ENCODE measurements at places on chromosomes 11 and 22.

GRCh38 chr11:118328745-118329144 lies 13.8 kb downstream of the CD3D start:
- DNase-seq = no peak

DNA sequence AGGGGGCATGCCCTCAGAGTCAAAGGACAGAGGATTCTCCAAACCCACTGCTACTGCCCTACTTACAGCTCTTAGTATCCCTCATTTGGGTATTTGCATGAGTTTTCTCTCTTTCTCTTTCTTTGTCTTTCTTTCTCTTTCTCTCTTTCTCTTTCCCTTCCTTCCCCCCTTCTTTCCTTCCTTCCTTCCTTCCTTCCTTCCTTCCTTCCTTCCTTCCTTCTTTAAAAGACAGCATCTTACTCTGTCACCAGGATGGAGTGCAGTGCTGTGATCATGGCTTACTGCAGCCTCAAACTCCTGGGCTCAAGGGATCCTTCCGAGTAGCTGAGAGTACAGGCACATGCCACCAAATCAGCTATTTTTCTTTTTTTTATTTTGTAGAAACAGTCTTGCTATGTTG lies 14.0 kb upstream of the MMP7 start:
- no peak for DNase-seq

- no peak for DNase-seq
Measured at GRCh38 chr11:30585892-30586250, 282 bp downstream of the MPPED2 start.

DNA sequence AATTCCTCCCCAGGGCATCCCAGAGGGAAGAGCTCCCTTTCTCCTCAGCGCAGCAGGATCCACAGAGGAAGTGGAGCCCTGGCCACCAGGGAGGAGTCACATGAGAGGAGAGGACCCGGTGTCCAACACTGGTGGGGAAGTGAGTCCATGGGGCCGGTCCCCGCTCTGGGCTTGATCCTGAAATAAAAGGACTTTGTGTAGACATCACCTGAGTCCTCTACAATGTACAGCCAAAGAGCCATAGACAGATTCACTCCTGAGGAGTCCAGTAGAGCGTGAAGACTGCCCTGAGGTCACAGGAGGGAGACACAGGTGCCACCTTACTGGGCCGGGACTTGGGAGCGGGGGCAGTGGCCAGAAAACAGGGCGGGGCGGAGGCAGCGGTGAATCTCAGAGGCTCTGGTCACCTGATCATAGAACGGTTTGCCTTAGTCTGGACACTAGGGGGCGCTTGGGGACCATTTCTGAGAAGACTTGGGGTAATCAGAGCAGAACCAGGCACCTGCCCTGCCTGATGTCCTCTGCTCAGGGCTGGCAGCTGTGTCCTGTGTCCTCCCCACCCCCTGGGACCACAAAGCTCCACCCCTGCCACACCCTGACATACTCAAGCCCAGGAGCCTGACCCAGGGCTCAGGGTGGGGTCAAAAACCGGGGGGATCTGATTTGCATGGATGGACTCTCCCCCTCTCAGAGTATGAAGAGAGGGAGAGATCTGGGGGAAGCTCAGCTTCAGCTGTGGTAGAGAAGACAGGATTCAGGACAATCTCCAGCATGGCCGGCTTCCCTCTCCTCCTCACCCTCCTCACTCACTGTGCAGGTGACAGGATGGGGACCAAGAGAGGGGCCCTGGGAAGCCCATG lies 112.7 kb downstream of the VPREB1 start:
- DNase-seq = peak; percentile 87

DNA sequence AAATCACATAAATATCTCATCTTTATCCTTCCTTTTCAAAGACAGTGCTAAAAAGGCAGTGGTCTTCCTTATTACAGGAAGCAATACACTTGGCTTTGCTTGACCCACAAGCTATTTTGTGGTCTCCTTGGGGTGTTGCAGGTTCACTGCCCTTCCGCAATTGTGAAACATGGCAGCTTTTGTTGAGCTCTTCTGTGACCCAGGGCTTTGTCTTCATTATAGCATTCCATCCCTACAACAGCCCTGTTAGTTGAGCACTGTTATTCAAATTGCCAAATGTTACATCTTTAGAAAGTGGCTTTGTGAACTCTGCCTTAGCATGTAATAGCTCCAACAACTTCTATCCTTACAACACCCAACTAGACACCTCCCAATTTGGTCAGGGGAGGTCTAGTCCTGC lies 107.1 kb downstream of the OPCML start:
- no peak for DNase-seq

GRCh38 chr11:3340025-3340424 lies 38.9 kb downstream of the ZNF195 start:
- no peak for DNase-seq

GRCh38 chr11:107752949-107753822 lies 41.3 kb upstream of the SLN start:
- no peak for DNase-seq

DNA sequence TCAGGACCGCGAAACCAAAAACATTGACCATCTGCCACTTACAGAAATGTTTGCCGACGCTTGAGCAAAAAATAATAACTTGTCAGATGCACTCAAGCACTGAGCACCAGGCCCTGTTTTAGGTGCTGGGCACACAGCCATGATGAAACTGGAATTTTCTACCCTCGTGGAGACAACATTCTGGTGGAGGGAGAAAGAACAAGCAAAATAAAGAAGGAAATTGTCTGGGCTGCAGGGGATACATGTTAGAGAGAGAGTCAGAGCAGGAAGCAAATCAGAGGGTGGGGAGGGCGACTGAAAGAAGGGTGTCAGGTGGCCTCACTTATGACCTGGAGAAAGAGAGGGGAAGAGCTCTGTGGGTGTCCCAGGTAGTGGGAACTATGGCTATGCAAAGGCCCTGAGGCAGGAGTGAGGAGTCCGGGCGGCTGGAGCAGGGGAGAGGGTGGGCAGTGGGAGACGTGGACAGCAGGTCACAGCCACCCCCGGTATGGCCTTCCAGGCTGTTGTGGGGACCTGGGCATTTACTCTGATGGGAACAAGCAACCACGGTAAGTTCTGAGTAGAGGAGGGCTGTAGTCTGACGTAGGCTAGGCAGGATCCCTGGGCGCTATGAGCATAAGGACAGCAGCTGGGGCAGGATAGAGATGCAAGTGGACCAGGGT lies 78.8 kb downstream of the MYEOV start:
- DNase-seq = no peak

- DNase-seq = peak; percentile 63
Measured at GRCh38 chr11:132245403-132246385, 875.3 kb downstream of the NTM start.

DNA sequence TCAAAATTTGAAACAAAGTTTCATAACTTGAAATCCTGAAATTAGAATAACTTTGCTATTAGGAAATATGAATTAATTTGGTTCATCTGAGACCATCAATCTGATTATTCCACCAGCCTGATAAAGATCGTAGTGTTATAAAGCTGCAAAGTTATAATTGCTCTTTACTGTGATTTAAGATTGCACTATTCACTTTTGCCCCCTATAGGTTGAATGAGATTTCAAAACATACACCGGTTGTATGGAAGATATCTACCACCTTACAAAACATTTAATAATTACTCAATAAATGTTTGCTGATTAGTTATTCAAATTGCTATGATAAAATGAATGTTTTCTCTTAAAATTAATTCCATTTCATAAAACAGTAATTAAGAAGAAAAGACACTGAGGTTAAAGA lies 26.1 kb downstream of the APIP start:
- peak; percentile 51 for DNase-seq

DNA sequence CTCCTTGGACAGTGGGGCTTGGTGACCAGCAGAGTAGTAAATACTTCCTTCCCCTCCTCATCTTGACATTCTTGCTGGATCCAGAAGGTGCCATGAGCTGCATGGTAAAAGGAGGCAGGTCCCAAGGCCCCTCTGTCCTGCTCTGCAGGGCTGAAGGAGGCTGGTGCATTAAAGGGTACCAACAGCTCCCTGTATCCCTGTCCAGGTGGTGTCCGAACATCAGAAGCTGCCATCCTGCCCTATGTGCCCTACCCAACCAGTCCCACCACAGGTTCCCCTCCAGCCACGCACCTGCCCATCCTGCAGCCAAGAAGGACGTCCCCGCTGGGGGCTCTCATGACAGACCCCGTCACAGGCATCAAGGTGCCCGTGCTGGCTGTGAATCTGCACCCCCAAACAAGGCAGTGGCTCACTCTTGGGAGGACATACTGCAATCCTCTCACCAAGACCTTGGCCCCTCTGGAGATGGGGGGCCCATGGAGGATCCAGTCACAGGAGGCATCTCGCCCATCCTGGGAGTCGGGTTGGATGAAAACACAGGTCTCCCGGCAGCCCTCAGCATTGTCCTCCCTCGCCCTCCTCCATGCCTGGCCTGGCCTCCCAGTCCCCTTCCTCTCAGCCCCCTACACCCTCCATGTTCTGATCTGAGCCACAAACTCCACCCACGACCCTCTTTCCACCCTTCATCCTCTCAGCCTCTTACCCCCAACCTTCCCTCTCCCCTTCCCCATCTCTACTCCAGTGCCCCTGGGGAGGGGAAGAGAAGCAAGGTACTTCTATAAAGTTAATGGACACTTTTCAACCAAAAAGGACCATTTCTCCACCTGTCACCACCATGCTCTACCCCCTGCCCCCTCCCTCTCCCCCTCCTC lies 55.1 kb downstream of the BTG4 start:
- no peak for DNase-seq

GRCh38 chr11:83317757-83318690 lies 31.9 kb upstream of the CCDC90B start:
- no peak for DNase-seq

GRCh38 chr11:87259736-87260135 lies 222.0 kb downstream of the TMEM135 start:
- DNase-seq = peak; percentile 81

GRCh38 chr11:19092850-19093249 lies 24.1 kb upstream of the ZDHHC13 start:
- DNase-seq = no peak

GRCh38 chr11:114340311-114341131 lies 44.3 kb downstream of the NNMT start:
- DNase-seq = peak; percentile 74

GRCh38 chr11:64148226-64148916 lies 17.5 kb downstream of the MACROD1 start:
- peak; percentile 94 for DNase-seq

DNA sequence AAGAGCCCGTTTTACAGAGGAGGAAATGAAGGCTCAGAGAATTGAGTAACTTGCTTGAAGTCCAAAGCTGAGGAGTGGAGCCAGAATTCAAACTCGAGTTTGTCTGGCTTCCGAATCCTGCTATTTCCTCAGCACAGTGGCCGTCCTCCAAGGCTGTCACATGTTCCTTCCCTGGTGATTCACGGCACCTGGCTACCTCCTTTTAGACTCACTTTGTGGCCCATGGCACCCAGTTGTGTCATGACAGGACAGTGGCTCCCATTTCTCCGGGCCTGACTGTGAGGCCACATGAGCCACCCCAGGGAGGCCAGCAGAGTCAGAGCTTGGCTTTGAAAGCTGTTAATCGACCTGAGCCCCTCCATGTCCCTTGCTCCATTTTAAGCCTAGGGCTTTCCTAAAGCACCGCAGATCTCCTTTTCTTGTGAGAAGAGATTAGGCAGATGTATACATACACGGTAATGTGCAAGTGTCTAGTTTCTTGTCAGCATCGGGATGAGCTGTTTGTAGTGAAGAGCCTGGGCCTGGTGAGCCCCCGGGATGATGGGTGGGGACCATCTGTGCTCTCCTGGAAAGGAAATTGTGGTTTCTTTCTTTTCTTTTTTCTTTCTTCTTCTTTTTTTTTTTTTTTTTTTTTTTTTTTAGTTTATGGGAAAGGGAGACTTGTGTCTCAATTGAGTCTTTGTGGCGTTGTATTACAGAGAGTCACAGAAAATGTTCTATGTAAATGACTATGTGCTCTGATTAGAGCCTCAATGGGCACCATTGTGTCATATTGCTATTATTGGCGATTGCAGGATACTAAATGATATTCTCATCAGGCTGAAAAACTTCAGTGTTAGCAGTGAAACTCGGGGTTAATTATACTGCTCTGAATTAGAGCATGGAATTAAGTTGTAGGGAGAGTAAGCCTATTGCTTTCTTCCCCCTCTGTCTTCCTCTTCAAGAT lies 54.8 kb downstream of the PTPRJ start:
- DNase-seq = peak; percentile 97

GRCh38 chr22:45577746-45578523 lies 75.3 kb downstream of the FBLN1 start:
- DNase-seq = peak; percentile 69

GRCh38 chr11:62416596-62416995 lies 2.2 kb upstream of the SCGB1A1 start:
- no peak for DNase-seq

DNA sequence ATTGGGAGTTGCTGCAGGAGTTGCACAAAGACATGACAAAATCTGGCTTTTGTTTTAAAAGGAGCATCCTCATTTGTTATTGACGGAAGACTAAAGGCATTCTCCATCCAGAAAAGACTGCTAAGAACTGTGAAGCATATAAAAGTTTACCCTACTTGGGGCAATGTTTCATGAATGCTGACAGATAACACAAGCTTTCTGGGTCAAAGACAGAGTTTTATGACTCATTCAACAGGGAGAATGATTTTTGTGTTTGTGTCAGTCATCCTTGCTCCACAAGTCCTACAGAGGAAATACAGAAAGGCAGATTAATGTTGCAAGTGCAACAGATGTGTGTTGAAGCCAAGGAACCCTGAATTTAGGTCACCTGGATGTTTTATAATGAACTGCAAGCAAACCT lies 2.5 kb downstream of the GLYATL1 start:
- DNase-seq = no peak

GRCh38 chr11:69200331-69201065 lies 44.8 kb downstream of the SMIM38 start:
- no peak for DNase-seq

DNA sequence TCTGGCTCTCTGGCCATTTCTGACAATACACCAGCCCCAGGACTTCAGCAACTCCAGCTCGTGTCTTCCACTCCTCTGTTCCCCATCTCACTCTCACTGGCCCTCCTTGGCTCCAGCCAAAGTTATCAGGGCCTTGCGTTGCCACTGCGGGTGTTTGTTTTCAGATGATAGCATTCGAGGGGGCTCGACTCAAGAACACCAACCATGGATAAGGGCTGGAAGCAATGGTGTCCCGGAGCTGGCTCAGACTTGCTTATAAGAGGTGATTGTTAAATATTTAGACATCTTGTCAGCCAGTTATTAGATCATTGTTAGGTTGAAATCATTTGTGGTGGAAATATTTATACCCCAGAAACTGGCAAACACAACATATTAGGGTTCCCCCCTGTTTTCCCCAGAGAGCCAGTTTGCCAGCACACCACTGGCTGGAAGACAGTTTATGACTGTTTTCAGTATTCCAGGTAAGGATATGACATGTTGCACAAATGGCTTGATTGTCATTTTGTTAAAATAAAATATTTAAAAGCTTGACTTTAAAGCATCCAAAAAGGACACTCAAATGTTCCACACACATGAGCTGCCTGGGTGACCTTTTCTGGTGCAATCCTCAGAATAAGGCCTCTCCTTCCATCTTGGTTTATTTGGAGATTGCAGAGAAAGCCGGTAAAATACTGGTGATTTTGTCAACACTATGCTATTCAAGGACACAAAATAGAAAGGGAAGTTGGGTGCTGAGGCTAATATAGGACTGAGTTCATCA lies 98.3 kb downstream of the FBXO7 start:
- no peak for DNase-seq

Measured in pons (tissue), 1 donor.